ENCODE measurements at places on chromosomes 16 and 17. TPM values are rescaled to one million over a fixed set of nuclear protein-coding genes. Genes with fewer than 3 reads are reported as not detected.
A peak's percentile ranks its signal among the peaks of the same experiment; 100 is the strongest.

DNA sequence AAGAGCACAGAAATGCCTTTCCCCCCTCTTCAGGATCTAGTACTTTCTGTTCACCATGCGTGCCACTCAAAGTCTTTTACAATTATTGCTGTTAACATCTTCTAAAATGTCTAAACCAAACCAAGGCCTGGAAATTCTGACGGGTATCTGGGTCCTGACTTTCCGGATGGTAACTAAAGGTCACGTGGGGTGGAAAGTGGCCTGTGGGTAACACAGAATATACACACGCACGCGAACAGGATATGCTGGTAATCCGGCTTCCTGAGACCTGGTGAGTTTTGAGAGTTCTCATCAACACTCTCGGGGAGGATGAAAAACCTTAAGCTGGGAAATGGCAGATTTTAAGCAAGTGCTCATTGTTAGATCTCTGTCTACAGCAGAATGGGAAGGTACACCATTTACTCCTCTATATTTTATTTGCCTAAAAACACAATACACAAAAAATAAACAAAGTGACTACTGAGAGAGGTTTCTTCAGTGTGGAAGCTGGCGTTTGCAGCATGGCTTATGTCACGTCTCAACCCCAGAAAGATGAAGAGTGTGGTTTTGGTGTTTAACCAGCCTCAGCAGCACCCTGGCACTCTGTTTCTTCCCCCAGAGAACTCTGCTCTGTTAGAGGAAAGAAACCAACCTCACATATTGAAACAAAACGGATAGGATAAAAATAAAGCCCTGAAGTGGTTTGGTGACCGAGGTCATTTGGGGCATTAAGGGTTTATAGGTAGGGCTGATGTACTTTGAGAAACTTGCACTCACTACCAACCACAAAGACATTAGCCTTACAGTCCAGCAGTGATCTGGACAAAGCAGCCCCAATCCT, 37.3 kb downstream of the SMG6 start:
- DNase-seq: no peak

- DNase-seq: no peak
Measured at GRCh38 chr16:11072420-11073153, 128.2 kb downstream of the CLEC16A start.

Gene KRTAP3-1
- polyA plus RNA-seq: not detected

Gene KRT31
- polyA plus RNA-seq: 2.8 TPM

DNA sequence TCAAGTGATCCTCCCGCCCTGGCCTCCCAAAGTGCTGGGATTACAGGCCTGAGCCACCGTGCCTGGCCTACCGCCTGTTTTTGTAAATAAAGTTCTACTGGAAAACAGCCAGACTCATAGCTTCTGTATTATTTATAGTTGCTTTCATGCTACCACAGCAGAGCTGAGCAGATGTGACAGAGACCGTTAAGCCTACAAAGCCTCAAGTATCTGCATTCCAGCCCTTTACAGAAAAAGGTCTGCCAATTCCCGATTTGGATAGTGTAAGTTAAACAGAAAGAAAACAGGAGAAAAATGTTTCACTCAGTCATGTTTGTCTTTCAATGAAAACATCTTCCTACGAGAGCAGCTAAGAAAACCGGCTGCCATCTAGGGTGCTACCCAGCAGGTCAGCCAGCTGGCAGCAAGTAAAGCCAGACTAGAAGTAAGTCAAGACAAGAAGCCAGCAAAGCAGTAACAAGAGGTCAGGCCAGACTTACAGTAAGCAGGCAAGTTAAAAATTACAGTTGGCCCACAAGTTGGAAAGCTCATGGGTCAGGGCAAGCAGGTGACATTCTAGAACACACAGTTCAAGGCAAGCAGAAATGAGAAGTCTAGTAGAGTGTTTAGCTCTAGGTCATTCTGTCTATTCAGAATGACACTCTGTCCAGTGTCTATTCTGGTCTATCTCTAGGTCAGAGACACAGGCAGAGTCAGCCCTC, 17.7 kb downstream of the NCBP3 start:
- DNase-seq: no peak

GRCh38 chr17:57962279-57963148, 7.3 kb upstream of the CUEDC1 start:
- DNase-seq: peak; percentile 39

Gene CCL14
- polyA plus RNA-seq: 19.9 TPM

Gene RTN4RL1
- 0.70 TPM for polyA plus RNA-seq

- peak; percentile 42 for DNase-seq
Measured at GRCh38 chr16:23557779-23558702, 514 bp downstream of the UBFD1 start.

- DNase-seq: no peak
Measured at GRCh38 chr17:49402706-49403105, 12.0 kb downstream of the PHB1 start.

GRCh38 chr17:50424996-50425681, 879 bp upstream of the ACSF2 start:
- DNase-seq: no peak

Gene PRRT2
- 0.18 TPM for polyA plus RNA-seq

Gene NATD1
- polyA plus RNA-seq: 15.1 TPM

Gene MAPT
- polyA plus RNA-seq: 43.9 TPM

DNA sequence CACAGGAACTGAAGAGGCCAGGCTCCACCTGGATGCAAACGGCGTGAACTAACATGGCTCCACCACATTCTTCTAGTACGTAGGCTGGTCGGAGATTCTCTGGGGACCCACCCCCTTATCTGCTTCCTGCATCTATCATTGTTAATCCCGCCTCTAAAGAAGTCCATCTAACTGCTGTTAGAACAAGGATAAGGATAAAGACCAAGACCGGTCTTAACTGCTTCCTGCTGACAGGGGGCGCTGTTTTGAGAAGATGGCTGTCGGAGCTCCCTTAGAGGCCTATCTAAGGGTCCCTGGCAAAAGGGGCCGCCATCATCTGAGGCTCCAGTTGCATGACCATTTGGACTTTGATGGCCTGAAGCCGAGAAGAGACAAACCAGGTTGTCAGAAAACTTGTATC, 25.8 kb upstream of the TNFSF12 start:
- DNase-seq: no peak

Measured in psoas muscle (tissue), 8 donors.